ENCODE measurements at places on chromosomes 11 and 22.

- DNase-seq: no peak
Observed at GRCh38 chr11:8826139-8826786, 84.7 kb upstream of the AKIP1 start.

DNA sequence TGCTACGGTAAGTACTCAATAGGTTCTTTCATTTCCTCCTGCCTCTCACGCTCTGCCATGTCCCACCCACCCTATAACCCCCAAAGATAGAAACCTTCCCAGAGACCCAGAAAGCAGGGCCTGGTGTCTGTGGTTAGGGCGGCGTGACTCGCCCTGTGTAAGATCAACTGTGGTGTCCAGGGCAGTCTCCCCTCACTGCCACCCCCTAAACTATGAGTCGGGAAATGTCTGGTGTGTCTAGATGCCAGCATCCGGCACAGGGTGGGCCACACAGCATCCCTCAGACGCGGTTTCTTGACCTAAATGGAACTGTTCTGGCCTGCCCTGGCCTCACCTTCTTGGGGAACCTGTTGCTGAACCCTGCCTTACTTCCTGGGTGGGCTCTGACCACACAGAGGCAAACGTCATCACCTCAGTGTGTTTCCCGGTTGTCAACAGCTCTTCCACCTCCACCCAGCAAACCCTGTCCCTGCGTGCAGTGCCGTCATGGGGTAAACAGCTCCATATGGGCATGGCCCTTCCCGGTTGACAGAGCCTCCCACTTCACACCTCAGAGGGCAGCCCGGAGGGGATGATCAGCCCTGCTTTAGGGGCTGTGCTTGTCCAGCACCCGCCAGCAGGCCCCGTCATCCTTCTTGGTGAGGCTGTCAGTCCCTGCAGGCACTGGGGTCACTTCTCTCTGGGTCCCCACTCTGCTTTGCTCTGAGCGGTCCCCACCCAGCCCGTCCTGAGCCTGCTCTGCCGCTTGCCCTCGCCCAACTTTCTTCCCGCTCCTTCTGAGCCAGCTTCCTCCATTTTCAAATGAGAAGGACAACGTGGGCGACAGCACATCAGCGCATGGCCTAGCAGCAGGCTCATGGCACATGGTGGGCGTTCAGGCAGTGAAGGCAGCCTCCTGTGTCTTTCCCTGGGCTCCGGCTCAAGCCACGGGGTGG is 6.0 kb downstream of the WNT11 start:
- DNase-seq: no peak

GRCh38 chr11:126817523-126818450 is 182.8 kb downstream of the KIRREL3 start:
- no peak for DNase-seq

DNA sequence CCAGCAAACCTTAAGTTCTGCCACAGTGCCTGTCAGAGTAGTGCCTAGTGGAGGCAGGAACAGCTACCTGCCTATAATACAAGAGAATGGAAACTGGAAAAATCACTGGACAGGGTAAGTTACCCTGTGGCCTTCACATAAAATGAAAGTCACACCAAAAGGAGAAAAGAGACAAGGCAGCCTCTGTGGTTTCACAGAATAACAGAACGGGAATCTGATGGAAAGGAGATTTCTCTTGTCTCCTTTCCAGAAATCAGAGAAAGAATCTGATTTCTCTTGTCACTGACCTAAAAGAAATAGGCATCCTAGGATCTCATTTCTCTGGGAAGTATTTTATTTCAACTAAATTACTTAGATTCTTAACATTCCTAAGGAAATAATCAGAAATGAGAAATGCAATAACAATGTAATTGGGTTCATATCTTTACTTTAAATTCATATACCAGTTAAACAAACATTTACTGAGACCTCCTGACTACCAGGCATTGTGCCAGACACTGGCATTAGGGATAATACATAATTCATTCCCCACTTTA is 41.6 kb downstream of the PRCP start:
- DNase-seq: no peak

- no peak for DNase-seq
Observed at GRCh38 chr22:46377525-46378425, 42.3 kb downstream of the TRMU start.

DNA sequence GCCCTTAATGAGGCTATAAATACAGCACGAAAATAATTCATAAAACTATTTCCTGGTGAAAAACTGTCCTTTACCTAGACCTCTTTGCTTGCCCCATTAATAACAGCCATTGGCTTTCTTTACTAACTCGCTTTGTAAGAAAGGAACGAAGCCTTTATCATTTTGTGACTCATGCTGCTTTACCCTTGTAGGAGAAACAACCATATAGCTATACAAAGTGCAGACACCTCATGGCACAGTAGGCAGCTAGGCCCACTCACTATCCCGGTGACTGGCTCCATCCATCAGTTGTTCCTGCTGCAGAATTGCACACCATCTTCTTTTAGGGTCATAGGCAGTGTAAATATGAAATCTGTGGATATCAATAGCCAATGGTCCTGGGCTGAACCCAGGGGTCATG is 85.8 kb downstream of the LDLRAD3 start:
- DNase-seq: no peak

Measured in stimulated activated CD8-positive, alpha-beta memory T cell treated with anti-CD3 and anti-CD28 coated beads, Interleukin-15, amount 100 ng/mL, for 24 hours (primary cell).